ENCODE measurements at places on chromosomes 2 and 18.

GRCh38 chr2:127217470-127218325 is 2.4 kb downstream of the CYP27C1 start:
- DNase-seq: no peak

- DNase-seq: no peak
Observed at GRCh38 chr2:31275976-31276375, 42.0 kb downstream of the EHD3 start.

DNA sequence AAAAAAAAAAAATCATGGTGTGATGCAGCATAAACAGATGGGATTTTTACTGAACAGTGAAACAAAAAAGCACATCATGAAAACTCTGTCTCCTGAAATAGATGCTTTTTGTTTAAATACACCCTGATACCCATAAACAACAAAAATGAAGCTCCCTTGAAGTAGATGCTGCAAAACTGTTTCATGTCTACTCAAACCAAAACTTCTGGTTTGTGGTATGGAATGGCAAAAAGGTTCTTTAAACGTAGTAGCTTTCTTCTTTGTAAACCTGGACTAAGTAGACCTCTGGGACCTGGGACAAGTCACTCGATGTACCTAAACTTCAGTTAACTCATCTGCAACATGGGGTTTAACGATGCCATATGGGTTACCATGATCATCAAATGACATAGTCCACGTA is 64.4 kb upstream of the RAPH1 start:
- DNase-seq: no peak

DNA sequence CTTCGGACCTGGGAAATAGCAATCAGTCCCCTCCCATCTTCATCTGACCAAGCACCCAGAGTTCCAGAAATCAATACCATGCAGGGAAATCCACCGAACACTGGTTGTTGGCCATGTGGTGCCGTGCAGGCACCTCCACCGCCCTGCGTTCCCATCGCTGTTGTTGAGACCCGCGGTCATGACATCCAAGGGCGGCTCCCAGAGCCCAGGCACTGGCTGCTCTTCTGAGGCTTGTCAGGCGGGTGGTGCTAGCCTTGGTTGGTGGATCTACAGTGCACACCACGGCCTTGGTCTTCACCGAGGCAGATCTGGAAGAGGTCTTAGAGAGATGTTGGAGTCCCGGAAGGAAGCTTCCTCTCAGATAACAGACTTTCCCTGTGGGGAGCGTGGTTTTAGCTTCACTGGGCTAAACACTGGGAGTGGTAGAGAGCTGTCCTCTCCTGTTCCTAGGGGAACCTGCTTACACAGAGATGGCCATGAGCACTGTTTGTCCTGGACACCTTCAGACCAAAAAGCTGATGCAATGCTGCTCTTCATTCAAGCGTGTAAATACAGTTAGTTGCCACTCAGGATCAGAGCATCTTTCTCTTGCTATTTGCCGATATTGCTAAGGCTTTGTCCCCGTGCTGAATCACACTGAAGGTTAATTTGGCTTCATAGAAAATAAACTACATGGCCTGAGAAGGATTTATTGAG is 58.3 kb downstream of the SMIM21 start:
- no peak for DNase-seq

DNA sequence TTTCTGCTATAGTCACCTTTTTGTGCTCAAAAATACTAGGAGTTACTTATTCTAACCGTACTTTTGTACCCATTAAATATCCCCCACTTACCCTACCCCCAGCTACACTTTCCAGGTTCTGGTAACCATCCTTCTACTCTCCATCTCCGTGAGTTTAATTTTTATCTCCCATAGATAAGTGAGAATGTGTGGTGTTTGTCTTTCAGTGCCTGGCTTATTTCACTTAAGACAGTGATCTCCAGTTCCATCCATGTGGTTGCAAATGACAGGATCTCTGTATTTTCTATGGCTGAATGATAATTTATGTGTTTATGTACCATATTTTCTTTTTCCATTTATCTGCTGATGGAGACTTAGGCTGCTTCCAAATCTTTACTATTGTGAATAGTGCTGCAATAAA is 323.3 kb downstream of the ZNF804A start:
- DNase-seq: no peak

DNA sequence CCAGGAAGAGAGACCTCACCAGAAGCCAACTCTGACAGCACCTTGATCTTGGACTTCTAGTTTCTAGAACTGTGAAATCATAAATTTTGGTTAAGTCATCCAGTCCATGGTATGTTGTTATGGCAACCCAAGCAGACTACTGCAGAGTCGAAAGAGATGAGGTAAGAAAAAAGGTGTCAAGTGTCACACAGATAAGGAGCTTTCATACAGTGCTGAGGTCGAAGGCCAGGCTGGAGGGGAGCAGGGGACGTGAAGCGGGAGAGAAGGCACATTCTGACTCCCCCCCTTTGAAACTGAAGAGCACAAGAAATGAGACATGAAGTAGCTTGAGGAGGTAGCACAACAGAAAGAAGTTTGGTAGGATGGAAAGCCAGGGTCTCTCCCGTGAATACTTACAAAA is 110.4 kb downstream of the ALK start:
- DNase-seq: no peak

GRCh38 chr2:219527076-219527394 is 12.8 kb downstream of the ASIC4 start:
- DNase-seq: no peak

GRCh38 chr2:100060875-100061274 is 81.5 kb downstream of the AFF3 start:
- DNase-seq: peak; percentile 11

DNA sequence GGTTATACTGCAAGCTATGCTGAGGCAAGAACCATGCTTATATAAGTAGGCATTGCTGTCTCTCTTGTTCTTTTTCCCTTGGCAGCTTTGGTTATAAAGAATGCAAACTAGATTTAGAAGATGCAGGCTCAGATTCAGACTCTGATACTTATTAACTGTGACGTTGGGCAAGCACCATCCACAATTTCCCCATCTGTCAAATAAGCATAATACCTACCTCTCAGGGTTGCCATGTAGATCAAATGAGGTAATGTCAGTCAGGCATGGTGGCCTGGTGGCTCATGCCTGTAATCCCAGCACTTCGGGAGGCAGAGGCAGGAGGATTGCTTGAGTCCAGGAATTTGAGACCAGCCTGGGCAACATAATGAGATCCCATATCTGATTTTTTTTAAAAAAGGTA is 21.7 kb downstream of the ITGAV start:
- no peak for DNase-seq

GRCh38 chr2:47536696-47537095 is 133.7 kb downstream of the MSH2 start:
- DNase-seq: no peak

Data from CD4-positive, alpha-beta T cell treated with Interleukin-15 for 4 hours (primary cell).